ENCODE measurements at places on chromosomes 1 and 21.

GRCh38 chr1:174841747-174842146 lies 158.0 kb upstream of the CACYBP start:
- DNase-seq: no peak

DNA sequence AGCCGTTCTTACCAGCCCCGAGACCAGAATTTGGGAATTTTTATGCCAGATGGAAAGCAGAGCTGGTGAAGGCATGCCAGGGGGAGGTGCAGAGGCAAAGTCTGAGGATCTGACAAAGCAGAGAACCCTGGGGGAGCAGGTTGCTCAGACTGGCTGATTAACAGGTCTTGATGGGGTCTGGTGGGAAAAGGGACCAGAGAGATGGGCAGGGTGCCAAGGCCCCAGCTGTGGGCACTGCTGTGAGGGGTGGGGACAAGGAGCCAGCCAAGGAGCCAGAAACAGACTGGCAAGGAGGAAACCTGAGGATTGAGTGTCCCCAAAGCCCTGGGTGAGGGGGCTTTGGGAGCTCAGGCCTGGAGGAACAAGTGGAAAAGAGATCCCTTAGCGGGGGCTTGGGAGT lies 21.4 kb downstream of the RPS6KA1 start:
- DNase-seq: no peak

DNA sequence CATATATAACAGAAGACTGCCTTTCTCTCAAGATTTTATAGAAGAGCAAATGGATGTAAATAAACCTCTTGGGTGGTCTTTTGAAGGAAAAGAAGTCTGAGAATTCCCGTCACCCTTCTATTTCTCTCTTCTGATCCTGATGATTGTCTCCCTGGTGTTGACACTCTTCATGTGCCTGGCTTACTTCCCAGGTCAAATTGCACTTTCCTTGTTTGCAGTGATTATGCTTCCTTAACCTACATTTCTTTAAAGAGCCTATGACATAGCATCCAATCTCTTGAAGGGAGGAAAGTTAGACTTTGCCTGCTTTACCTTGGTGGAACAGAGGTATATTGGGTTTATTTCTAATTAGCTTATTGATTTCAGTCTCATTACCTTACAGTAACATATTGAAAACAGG lies 80.1 kb downstream of the LRRC53 start:
- DNase-seq: no peak

GRCh38 chr1:208988811-208989222 lies 594.7 kb upstream of the CAMK1G start:
- no peak for DNase-seq

DNA sequence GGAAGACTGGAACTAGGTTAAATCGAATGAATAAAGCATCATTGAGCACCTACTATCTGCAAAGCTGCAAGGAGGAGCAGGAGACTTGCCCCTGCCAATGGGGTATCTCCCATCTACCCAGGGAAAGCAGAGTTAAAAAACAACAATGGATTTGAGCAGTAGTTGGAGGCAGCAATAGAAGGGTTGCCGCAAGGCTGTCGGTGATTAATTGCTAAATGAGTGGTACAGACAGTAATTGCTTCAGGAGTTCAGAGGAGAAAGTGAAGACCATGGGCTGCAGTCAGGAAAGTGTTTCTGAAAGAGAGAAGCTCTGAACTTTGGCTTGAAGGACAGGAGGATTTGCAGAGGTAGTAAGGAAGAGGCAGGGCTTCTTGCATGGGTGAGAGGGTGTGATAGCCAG lies 152.9 kb downstream of the ACTL8 start:
- no peak for DNase-seq

DNA sequence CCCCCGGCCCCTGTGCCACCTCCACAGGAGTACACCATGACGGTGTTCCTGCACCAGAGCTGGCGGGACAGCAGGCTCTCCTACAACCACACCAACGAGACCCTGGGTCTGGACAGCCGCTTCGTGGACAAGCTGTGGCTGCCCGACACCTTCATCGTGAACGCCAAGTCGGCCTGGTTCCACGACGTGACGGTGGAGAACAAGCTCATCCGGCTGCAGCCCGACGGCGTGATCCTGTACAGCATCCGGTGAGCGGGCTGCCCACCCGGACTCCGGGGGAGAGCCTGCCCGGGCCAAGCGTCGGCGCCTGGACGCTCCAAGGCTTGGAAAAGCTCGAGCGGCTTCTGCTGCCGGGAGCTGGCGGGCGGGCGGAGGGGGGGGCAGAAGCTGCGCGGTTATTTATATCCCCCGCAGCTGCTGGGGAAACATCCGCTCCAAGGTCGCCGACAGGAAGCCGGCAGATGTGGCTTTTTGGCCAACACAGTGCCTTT lies 6.4 kb downstream of the GABRD start:
- DNase-seq: no peak

DNA sequence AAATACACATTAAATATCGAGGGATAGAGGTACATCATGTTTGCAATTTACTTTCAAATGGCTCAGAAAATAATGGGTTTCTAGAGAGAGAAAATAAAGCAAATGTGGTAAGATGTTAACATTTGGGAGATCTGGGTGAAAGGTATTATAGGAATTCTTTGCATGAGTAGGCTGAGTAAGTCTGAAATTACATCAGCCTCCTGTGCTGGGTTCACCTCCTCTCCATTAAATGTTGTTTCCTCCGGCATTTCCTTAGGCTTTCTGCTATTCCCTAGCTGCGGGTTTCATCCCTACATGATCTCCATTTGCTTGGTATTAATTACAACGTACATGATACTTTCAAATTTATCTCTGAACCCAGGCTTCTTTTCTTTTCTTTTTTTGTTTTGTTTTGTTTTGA lies 31.6 kb downstream of the ZMYND12 start:
- no peak for DNase-seq

GRCh38 chr21:16241016-16241415 lies 511.2 kb downstream of the USP25 start:
- no peak for DNase-seq

- no peak for DNase-seq
Measured at GRCh38 chr1:161265305-161265704, 6.8 kb downstream of the PCP4L1 start.

- no peak for DNase-seq
Measured at GRCh38 chr21:42525676-42526378, 12.2 kb downstream of the SLC37A1 start.

GRCh38 chr1:215992620-215993019 lies 425.5 kb downstream of the KCTD3 start:
- no peak for DNase-seq

- DNase-seq: no peak
Measured at GRCh38 chr21:40723317-40723716, 123.6 kb downstream of the DSCAM start.

DNA sequence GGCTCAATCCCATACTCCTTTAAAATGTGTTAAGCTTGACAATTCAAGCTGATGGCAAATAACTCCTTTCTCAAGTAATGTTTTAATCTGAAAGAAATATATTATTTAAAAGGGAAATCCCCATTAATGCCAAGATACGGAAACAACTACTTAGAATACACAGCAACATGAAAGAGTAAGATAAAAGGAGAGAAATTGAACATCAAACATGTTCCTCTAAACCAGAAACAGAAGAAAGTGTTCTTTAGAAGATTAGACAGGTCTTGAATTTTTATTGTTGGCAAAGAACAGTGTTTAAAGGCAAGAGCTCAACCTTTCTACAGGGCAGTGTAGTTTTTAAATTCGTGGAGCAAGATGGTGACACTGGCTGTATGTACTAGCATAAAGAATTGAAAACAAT lies 105.8 kb upstream of the NRIP1 start:
- no peak for DNase-seq

DNA sequence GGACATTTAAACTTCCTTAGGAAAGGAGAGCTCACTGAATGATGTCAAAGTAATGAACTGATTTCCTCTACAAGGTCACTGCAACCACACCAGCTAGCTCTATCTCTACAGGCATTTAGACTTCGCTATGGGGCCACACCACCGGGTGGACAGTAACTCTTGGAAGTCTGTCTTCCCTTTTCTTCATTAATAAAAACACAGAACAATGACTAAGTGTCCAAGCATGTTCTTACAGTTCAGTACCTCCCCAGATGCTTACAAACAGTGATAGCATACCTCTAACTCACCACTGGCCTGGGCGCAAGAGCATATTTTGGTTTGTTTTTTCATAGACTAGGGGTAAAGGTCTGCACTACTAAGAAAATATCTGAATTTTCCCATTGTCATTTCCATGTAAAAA lies 54.6 kb downstream of the SIM2 start:
- no peak for DNase-seq

DNA sequence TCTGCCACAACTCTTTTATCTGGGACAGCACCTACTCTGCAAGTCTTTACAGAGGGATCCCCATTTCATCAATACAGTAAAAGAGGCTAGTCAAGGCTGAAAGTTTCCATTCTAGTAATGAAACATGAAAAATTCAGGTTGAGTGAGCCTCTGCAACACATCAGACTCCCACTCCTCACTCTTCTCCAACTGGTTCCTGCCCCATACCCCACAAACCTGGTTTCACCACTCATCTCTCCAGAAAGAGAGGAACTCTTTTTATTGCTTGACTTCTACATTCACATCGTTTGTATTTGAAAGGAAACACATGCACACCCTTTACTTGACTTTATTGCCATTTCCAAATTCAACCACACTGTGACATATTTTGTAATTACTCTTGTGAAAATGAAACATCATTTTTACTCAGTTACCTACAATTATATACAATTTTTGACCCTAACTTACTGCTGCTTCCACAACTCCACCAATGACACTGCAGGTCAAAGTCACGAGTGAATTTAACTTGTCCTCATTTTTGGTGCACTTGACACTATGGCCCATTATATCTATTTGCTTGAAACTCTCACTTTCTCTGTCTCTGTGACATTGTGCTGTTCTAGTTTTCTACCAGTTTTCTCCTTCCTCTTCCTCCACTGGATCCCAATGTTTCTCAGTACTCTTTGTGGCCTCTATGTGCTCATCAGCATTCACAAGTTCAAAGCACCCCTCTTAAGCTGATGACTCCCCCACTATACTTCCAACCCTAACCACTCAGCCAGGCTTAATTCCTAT lies 8.0 kb downstream of the STX6 start:
- no peak for DNase-seq

- no peak for DNase-seq
Measured at GRCh38 chr1:235329139-235329902, 951 bp downstream of the GGPS1 start.

All from brain pericyte (primary cell).